ENCODE measurements at places on chromosomes 7 and 10.

- DNase-seq = no peak
Measured at GRCh38 chr10:93026072-93026471, 34.5 kb upstream of the CYP26C1 start.

- DNase-seq = no peak
Measured at GRCh38 chr10:27190508-27190907, 35.4 kb downstream of the MASTL start.

DNA sequence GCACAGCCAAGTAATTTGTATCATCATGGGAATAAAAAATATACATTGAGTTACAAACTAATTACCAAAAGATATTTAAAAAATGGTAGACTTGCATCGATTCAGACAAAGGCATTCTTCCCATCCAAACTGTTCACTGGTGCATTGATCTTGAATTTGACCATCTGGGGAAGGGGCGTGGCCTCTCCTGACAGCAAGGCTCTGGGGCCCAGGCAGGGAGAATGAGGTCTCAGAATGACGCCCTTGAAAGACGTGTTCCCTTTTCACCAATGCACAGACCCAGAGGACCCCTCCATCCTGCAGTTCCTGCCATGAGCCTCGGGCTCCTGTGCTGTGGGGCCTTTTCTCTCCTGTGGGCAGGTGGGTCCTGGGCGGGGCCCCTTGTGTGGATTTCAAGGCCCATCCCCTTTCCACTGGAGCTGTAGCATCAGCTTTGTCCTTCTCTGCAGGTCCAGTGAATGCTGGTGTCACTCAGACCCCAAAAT is 91.1 kb upstream of the PRSS58 start:
- no peak for DNase-seq

GRCh38 chr10:26386781-26387180 is 51.4 kb upstream of the APBB1IP start:
- no peak for DNase-seq

GRCh38 chr7:99693427-99694200 is 13.8 kb upstream of the CYP3A5 start:
- peak; percentile 68 for DNase-seq

DNA sequence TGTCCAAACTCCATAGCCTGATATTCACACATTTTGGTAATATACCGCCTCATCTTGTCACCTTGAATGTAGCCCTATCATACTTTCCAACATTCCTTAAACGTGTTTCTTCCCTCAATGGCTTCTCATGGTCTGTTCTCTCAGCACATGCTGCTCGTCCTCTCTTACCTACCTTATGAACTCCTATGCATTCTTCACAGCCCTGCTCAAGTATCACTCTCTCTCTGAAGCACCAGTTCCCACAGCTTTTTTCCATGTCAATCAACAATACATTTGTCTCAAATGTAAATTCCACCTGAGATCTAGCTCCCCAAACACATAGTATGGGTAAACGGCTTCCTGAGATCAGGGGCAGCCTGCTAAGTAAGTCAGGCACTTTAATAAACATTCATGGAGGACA is 85.2 kb upstream of the ZMIZ1 start:
- DNase-seq = no peak

Data from SW480 (cell line).